ENCODE measurements at places on chromosomes 11 and 22.
A peak's percentile ranks its signal among the peaks of the same experiment; 100 is the strongest.

DNA sequence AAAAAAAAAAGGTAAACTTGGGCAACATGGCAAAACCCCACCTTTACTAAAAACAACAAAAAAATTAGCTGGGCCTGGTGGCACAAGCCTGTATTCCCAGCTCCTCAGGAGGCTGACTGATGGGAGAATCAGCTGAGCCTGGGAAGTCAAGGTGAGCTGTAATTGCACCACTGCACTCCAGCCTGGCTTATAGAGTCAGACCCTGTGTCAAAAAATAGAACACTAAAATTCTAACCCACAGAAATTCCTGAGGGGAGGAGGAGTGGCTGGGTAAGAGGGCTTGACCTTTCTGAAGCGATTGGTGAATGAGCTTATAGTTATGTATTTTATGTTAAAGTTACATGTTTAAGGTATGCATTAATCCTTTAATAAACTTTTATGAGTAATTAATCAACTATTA lies 53.3 kb downstream of the FAT3 start:
- DNase-seq = no peak

DNA sequence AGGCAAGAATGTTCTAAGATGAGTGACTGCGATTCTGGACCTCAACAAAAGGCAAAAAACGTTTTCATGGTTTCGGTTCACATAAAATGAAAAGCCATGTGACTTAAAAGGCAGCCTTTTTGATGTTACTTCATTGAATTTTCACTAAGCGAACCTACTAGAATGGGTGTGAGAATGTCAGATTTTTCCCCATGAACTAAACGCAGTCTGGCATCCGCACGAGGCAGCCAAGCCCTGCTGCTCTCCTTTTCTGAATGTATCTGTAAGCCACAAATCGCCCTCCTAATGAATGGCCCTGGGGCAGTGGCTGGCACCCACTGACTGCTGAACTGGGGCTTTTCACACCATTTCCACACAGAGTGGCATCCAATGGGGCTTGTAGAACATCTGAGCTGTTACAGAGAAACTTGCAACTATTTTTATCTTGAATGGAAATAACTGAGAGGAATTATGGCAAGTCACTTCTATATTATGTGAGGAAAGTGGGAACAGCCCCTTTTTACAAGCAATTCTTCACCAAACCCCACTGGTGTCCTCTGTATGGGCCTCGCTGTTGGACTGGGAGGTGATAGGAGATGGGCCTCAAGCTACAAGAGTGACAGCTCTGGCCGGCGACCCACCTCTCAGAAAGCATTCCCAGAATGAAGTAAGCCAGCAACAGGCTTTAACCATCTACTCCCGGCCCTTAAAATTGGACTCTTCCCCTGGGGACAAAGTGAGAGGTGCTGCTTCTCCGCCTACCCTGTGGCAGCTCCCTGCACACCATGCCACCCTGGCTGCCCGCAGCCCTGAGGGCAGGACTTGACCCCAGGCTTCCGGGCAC lies 29.4 kb downstream of the PPP2R1B start:
- no peak for DNase-seq

GRCh38 chr22:46777609-46777970 lies 15.1 kb downstream of the TBC1D22A start:
- no peak for DNase-seq

DNA sequence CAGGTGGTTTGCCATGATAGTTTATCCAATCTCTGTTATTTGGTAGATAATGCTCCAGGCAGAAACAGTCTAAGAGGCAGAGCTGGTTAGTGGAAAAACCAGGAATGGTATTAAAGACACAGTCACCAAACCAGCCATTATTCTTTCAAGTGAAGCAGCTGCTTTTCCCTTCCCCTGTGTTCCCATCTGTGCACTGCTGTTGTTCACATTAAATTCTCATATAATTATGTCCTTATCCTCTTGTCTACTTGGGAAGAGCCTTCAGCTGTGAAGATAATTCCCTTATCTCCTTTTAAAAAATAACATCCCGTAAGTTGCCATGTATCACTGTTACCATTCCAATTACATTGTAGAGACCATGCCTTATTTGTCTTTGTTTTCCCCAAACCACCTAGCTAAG lies 5.2 kb upstream of the TBCEL start:
- DNase-seq = no peak

- no peak for DNase-seq
Measured at GRCh38 chr22:43006753-43007152, 8.2 kb downstream of the PACSIN2 start.

- peak; percentile 21 for DNase-seq
Measured at GRCh38 chr11:133821776-133822175, 23.5 kb downstream of the SPATA19 start.

DNA sequence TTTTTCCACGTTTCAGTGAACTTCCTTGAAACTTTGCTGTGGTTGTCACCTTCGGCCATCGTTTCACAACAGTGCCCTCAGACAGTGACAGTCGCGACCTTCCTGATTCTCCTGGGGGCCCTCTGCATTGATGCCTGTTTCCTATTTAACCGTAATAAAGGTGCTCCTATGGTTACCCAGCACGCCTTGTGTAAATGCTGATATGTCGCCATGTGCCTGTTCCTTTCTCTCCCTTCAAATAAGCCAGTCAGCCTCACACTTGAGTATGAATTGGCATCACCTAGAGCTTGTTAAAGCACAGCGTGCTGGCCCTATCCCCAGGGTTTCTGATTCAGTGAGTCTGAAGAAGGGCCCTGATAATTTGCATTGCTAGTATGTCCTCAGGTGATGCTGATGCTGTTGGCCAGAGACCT lies 104.8 kb downstream of the MICAL2 start:
- DNase-seq = no peak

DNA sequence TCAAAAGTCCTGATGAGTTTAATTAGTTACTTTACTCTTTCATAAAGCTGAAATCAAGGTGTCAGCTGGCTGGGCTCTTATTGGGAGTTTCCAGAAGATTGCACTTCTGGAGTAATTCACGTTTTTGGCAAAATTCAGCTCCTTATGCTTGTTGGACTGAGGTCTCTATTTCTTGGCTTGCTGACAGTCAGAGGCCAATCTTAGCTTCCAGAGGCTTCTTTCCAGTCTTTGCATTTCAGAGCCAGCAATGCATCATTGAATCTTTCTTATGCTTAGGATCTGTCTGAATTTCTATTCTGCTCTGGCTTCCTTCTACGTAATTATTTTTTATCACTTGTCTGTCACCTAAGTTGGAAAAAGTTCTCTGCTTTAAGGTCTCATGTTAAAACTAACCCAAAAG lies 91.4 kb upstream of the SYN3 start:
- no peak for DNase-seq

DNA sequence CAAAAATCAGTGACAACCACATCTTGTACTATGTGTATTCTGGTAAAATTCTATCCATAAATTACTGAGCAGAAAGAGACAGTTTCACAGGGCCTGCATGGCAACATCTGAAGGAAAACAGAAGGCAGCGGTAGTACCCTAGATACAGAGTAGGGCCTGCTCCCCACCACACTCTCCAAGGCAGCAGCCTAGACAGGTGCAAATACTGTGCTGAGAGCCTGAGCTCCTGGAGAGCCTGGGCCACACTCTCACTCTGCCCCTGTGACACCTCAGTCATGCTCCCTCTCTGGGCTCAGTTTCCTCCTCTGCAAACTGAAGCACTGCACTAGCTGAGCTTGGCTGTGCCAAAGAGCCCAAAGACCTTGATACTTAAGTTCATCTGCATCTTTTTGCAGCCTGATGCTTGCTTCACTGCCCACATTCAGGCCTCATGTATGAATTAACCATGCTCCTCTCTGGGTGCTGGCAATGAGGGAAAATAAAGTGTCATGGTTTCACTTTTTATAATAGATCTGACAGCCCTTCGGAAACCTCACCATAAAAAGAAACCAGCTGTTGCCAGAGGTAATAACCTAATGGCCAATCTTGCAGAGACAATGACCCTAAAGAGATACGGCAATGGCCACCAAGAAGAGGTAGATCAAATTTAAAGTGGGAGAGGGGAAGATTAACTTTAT lies 104.7 kb downstream of the PLEKHA7 start:
- no peak for DNase-seq

- DNase-seq = no peak
Measured at GRCh38 chr11:77065878-77066228, 918 bp upstream of the CAPN5 start.

- no peak for DNase-seq
Measured at GRCh38 chr11:71342951-71343827, 90.8 kb upstream of the SHANK2 start.

DNA sequence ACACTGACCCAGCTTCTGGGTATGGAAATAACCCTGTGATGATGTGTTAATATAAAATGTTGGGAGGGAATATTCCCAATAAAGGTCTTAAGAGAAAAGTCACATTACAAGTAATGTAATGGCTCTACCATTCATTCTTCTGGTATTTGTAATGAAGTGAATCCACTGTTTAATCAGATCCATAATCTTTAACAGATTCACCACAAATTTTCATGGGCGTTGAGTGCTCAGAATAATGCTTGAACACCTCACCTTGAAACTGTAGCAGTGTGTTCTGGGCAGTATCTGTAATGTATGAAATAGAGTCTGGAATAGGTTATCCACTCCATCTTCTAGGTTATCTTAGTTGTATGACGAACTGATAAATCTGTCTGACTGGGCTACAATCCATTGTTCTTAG lies 26.6 kb upstream of the CRTAM start:
- no peak for DNase-seq

DNA sequence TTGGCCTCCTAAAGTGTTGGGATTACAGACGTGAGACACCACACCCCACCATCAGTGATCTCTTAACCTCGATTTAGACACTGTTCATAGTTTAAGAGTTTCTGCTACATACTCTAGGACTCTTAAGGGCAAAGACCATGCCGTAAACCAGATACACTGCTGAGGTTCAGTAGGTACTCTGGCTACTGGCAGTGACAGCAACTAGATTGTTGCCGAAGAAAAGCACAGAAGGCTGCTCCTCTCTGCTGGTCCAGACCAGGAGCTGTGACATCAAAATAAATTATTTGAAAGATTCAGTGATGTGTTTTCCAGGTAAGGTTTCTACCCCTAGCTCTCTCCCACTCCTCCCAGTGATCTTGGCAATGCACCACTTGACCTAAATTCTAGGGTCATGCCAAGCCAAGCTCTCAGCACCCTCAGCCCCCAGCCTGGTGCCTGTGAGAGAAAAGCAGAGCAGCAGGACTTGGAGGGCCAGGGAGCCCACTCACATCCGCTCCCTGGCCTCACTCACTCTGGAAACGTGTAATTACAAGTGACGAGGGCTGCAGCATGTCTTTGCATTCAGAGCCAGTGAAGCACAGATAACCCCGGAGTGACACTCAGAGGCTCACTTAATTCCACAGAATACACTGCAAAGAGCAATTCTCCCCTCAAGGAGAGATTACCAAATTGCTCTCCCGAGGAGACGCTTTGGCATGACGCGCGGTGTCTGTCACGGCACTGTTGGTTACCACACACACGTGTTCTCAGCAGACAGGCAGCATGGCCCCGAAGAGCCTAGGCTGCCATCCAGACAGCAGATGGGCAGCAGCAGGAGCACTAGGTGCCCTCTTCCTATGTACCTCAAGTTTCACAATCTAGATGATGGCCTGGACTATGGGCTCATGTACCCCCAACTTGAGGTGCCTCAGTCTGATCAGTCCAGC lies 96.9 kb upstream of the PITPNB start:
- DNase-seq = no peak

- DNase-seq = peak; percentile 86
Measured at GRCh38 chr11:45859661-45860140, 12.4 kb downstream of the CRY2 start.

DNA sequence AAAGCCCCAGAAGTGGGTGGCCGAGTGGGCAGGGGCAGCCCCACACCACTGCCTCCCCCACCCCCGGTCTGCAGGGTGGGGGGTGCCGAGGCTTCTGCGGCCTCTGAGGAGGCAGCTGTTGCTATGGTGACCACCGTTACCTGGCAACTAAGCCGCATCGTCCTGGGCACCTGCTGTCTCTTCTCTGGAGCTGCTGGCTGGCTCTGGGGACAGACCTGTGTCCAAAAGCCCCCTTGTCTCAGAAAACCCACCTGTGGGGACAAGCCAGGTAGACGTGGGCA lies 79.9 kb upstream of the PRR5 start:
- DNase-seq = no peak

- no peak for DNase-seq
Measured at GRCh38 chr22:50626850-50627641, 906 bp downstream of the ARSA start.

DNA sequence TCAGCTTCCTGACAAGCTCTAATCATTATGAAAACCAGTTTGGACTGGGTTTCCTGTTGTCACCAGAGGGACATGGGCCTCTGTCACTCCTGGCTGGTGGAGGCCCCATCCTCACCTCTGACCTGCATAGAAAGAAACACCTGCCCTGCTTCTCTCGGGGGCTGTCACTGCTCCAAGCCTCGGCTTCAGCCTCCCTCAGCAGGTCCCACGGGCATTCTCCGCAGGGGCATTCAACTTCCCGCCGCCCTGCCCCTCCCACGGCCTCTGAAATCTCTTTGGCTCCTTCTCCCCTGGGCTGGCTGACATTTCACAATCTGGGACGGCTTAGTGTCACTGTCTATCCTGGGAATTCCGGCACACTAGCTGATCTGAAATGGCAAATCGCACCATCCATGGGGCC lies 257.9 kb downstream of the CTTN start:
- DNase-seq = no peak

- DNase-seq = no peak
Measured at GRCh38 chr11:108733479-108734116, 68.7 kb downstream of the DDX10 start.

DNA sequence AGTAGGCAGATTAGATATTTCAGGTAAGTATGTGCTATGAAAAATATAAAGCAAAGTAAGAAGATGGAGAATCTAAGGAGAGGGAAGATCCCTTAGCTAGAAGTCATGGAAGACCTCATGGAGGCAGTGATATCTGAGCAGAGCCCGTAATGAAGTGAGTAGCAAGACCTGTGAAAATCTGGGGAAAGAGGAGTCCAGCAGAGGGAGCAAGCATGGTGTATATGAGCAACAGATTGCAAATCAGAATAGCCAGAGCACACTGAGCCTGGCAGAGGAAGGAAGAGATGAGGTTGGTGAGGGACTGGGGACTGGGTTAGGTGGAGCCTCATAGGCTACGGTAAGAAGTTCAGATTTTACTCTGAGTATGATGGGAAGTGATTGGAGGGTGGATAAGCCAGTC lies 9.4 kb downstream of the LHFPL7 start:
- DNase-seq = no peak

- DNase-seq = no peak
Measured at GRCh38 chr11:6571434-6572008, 31.9 kb downstream of the RRP8 start.

GRCh38 chr11:95547976-95548375 lies 241.6 kb downstream of the FAM76B start:
- no peak for DNase-seq

DNA sequence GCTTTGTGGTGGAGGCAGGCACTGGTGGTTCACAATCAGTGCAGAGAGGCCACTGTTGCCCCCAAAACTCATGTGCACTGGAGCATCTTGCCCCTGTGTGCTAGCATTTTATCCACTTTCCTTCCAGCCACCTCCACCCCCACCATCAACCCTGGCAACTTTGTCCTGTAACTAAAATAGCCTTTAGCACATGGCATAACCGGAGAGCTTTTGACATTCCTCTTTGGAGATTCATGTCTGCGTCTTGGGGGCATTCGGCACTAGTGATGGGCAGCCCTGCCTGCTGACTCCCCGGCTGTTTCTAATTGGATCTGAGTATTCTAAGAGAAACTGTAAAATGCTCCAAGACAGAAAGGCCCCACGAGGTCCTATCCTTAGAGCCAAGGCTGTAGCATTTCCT lies 15.8 kb downstream of the SHISA8 start:
- DNase-seq = no peak

Data from amygdala (tissue), 56 donors.